ENCODE measurements at places on chromosomes 12 and 14. TPM values are rescaled to one million over a fixed set of nuclear protein-coding genes. Genes with fewer than 3 reads are reported as not detected.

The TMCC3 gene
- total RNA-seq = 7.6 TPM

The ZCCHC8 gene
- total RNA-seq = 12.3 TPM

The BBS10 gene
- total RNA-seq = 6.4 TPM

The SLC6A13 gene
- not detected for total RNA-seq

The ABCC9 gene
- 0.35 TPM for total RNA-seq

The ADAMTS20 gene
- total RNA-seq = not detected

Measured in airway epithelial cell (primary cell).